ENCODE measurements at places on chromosomes 11 and 22.
A peak's percentile ranks its signal among the peaks of the same experiment; 100 is the strongest.

- no peak for DNase-seq
Measured at GRCh38 chr11:128190312-128190711, 397.0 kb downstream of the ETS1 start.

GRCh38 chr11:67504005-67504949 lies 886 bp downstream of the PITPNM1 start:
- DNase-seq: no peak

DNA sequence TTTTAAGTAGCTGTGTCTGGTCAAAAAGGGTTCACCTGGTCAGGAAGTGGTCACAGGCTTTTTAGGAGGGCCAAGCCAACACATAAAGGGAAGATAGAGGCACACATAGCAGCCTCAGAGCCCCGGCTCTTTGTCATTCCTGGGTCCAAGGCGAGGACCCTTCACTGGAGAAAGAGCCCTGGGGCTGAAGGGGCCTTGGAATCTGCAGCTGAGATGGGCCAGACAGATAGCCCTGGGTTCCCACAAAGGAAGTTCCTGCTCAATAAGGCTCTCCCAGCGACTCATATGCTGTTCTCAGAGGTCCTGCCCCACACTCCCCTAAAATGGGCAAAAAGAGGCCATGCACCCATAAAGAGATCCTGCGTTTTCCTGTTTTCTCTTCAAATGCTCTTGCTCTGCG lies 77.7 kb downstream of the LINC01488 start:
- DNase-seq: peak; percentile 40

DNA sequence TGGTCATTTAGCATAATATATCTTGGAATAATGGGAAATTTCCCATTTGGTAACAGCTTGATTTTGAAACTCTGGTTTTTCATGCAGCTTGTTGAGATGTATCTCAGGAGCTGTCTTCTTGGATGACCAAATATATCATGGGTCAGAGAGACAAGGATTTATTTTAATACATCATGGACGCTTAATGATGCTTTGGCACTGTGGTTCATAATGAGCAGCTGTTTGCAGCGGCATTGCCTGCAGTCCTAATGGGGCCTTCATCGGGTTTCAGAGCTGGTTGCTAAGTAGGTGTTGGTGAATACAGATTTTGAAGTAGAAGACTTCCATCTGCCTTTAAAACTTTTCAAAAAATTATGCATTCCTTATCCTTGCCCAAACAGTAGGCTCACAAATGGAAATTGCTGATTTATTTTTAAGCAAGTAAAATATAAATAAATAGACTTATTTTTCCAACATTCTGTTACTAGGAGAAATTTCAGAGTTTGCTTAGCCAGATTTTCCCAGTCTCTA lies 389.5 kb upstream of the FAT3 start:
- DNase-seq: no peak

- DNase-seq: no peak
Measured at GRCh38 chr11:71435278-71435951, 12.8 kb downstream of the DHCR7 start.
